Stimulated activated CD8-positive, alpha-beta memory T cell treated with anti-CD3 and anti-CD28 coated beads, Interleukin-4, amount 100 ng/mL, for 1 hour (primary cell): ENCODE measurements at places on chromosomes 1 and 21.

DNA sequence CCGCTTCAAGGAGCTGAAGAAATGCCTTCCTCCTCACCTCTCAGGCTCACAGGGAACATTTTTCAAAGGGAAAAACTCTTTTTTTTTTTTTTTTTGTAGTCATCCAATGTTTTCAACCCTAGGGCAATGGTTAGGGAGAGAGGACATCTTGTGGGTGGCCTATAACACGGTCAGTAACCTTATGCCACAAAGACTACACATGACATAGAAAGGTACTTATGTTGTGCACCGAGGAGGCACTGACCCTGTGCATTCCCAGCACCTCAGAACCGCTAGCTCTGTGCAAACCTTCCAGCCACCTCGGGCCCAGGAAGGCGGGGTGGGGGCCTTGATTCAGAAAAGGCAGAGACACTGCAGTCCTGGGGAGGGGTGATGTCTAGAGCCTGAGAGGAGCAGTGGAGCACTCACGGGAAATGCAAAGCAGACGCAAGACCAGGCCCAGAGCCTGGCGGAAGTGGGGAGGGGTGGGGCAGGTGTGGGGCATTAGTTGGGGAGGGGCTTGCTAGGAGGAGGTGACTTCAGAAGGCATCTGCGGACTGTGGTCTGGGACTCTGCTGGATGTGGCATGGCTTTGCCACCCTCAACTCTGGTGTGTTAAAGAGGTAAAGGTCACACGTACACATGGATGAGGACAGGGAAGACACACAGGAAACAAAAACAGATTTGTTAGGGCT, 68.6 kb downstream of the MDM4 start:
- DNase-seq: no peak

GRCh38 chr1:171350594-171350993, 36.6 kb downstream of the FMO4 start:
- DNase-seq: no peak

GRCh38 chr1:86914601-86914997, at the start of gene HS2ST1:
HS2ST1 (plus strand) TSS chr1:86914635.
- DNase-seq: no peak

GRCh38 chr1:175116210-175116798, 48.7 kb downstream of the TNN start:
- no peak for DNase-seq

GRCh38 chr21:28952686-28953085, 40.0 kb downstream of the LTN1 start:
- no peak for DNase-seq

GRCh38 chr1:23696335-23696989, 4.9 kb downstream of the RPL11 start:
- DNase-seq: no peak
